Activated naive CD4-positive, alpha-beta T cell (primary cell): ENCODE measurements at places on chromosomes 13 and 19.

GRCh38 chr19:42250666-42251531, 4.0 kb downstream of the ERF start:
- DNase-seq: no peak

DNA sequence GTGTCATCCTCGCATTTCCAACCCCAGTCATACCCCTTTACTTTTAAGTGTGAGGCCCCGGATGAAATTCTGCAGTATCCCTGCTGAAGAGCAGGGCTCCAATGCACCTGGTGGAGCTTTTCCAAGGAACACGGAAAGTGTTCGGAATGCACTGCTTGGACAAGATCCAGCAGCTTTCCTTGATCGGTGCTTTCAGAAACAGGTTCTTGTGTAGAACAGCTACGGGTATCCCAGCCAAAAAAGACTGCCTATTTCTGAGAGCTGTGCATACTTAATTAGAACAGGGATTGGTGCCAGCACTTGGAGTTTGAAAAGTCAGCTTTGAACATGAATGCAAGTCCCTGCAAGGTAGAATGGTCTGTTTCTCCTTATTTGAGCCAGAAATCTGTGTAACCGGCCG, 87.2 kb upstream of the C1QTNF9B start:
- DNase-seq: no peak

- no peak for DNase-seq
Observed at GRCh38 chr13:72728290-72728605, 525 bp downstream of the BORA start.

DNA sequence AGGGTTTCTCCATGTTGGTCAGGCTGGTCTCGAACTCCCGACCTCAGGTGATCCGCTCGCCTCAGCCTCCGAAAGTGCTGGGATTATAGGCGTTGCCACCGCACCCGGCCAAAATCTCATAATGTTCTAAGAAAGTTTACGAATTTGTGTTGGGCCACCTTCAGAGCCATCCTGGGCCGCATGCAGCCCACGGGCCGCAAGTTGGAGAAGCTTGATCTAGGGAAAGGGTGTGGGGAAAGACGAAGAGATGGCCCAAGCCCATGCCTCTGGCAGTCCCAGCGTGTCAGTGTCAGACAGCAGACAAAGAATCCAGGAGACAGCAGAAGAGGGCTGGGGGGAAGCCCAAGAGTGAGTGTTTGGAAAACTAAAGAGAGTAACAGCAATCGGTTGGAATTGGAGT, 17.3 kb upstream of the PNMA8C start:
- DNase-seq: no peak

DNA sequence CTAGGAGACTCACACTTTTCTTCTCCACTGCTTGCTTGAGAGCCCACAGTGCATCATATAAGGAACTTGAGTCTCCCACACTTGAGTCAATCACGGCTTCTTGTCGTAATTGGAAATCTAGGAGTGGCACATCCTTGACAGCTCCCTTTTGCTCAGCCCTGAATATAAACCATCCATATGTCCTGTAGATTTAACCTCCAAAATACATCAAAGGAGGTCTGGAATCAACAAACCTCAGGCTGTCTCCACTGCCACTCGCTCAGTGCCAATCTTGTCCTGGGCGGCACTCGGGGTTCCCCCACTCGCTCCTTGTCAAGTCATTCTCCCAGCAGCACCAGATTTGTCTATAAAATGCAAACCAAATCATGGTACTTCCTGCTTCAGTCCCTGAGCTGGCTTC, 84.4 kb upstream of the UQCRFS1 start:
- no peak for DNase-seq

DNA sequence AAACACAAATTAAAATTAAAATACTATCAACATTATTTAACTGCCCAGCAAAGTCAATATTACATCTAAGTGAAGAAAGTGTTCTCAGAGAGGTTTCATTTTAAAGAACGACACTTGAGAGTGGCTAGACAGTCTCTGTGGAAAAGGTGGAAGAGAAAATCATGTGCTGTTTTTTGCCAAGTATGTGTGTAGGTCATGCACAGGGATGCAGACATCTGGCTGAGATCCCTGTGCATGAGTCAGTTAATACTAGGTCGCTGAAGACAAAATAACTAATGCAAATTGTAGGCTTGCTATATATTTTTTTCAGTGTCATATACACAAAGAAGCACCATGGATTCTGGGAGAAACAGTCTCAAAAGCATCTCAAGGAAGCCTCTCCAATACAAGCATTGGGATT, 44.3 kb upstream of the ENOX1 start:
- DNase-seq: no peak

DNA sequence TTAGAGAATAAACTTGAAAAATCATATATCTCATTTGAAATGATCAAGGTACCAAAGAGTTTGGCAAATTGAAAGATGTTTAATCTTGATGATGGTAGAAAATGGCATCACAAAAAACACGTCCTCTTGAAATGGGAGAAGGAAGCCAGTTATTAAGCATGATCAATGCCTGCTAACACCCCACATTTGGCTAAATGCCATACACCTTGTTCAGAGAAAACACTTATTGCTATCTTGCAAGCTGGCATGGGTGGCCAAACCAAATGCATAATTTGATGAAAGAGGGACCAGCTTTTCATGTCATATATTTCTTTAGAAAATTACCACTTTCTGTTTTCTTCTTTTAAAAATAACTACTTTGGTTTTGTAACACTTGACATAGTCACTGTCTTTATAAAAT, 141.3 kb downstream of the ZAR1L start:
- no peak for DNase-seq

DNA sequence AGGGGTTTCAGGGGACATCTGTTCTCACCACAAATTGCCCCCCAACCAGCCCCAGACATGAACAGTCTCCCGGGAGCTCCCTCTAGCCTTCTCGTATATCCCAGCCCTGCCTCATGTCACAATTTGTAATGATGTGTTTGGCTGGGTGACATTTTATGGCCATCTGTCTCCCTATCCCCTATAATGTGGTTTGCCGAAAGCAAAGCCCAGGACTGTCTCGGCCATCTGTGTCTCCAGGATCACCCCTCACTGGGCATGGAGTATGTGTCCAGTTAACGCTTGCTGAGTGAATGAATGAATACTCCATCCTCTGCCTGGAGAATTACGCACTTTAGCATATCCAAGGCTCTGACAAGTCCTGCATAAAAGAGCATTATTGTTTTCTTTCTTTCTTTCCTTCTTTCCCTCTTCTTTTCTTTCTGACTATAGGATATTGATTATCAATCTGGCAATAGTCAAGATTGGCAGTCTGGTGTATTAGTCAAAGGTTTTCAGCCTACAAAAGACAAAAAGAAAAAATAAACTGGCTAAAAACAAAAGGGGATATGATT, 15.1 kb downstream of the HPN start:
- no peak for DNase-seq

- peak; percentile 3 for DNase-seq
Observed at GRCh38 chr13:102799426-102800144, 666 bp downstream of the BIVM start.

GRCh38 chr19:37964109-37964508, 57.1 kb downstream of the SIPA1L3 start:
- no peak for DNase-seq

- no peak for DNase-seq
Observed at GRCh38 chr13:73168953-73169401, 110.2 kb downstream of the KLF5 start.

GRCh38 chr19:42249149-42249750, 5.7 kb downstream of the ERF start:
- DNase-seq: no peak

DNA sequence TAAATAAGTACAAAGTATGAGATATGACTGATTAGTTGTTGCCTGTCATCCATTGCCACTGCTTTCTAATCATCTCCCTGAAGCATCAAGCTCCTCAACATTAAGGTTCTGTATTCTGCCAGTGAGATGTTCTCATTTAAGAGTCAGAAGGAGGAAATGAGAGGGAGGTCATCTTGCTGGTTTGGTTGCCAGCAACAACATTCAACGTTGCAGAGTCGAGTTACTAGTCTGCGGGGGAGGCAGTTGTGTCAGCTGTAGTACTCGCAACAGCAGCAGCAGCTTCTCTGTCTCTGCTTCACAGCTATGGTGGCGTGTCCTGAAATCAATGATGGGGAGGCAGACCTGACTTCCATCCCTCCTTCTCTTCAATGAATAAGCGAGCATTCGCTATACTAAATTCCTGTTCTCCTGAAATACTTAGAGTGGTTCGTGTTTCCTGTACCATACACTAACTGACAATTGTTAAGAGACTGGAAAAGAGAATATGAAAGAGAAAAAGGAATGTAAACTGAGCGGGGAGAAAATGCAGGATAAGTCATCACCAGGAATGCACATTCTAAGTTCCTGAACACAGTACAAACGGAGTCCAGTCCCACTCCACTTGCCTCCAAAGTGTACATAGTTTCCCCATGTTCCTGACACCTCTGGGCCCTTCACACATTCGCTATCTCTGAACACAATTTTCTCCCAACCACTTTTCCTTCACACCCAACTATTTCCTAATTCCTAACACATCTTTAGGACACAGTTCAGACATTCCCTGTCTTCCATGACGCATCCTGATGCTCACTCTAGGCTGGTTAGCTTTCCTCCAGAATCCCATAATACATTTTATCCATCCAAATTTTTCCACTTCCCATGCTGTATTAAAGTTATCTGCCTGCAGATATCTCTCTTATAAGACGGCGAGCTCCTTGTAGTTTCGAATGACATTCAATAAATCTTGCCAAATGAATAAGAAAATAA, 263.0 kb downstream of the KLF12 start:
- DNase-seq: no peak

- DNase-seq: no peak
Observed at GRCh38 chr13:73960474-73960873, 173.7 kb downstream of the KLF12 start.

GRCh38 chr13:24249624-24250023, 59.8 kb upstream of the C1QTNF9 start:
- DNase-seq: no peak

- no peak for DNase-seq
Observed at GRCh38 chr13:64709079-64709478, 2521.1 kb downstream of the PCDH9 start.

- no peak for DNase-seq
Observed at GRCh38 chr19:49160450-49161189, 3.0 kb downstream of the TRPM4 start.

GRCh38 chr13:49649963-49650312, 21.6 kb downstream of the ARL11 start:
- DNase-seq: no peak
